ENCODE measurements at places on chromosomes 6 and 20.

GRCh38 chr20:16501301-16501700 lies 71.9 kb downstream of the KIF16B start:
- DNase-seq = no peak

GRCh38 chr6:136887953-136888352 lies 34.1 kb upstream of the SLC35D3 start:
- no peak for DNase-seq

GRCh38 chr6:21648475-21649050 lies 55.0 kb downstream of the SOX4 start:
- no peak for DNase-seq

DNA sequence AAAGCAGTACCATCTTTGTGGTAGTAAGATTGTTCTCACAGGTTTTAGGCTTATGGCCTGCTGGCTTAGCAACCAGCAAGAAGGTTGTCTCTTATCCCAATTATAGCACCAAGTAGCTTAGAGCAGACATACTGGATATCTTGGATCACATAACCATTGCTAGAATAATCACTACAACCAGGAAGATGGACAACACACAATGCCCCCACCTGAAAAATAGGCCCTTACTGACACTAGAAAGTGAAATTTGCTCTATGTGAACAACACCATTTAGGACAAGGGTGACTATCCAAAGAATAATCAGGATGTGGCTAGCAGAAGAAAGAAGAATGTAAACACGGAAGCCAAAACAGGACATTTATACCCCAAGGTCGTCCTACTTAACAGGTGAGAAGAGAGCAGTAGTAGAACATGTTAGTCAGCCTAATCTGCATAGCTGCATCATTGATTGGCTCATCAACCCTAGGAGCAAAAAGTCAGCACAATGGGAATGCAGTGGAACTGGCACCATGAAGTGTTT lies 172.7 kb upstream of the MARCKS start:
- no peak for DNase-seq

GRCh38 chr6:11366183-11366933 lies 133.9 kb upstream of the NEDD9 start:
- no peak for DNase-seq

- no peak for DNase-seq
Measured at GRCh38 chr20:37516811-37517750, 4.0 kb upstream of the NNAT start.

DNA sequence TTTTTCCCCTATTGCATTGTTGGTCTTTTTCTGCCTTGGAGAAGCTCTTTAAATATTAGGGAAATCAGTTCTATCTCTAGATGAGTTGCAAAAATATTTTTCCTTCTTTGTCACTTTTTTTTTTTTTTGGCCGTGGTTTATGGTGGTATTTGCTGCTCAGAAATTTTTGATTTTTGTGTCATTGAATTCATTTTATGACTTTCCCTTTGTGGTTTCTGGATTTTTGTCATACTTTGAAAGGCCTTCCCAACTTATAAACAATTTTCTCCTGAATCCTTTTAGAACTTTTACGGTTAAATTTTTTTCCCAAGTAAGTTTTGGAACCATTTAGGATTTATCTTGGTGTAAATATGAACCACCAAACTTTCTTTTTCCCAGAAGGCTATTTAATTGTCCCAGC lies 145.6 kb downstream of the GJA10 start:
- no peak for DNase-seq

DNA sequence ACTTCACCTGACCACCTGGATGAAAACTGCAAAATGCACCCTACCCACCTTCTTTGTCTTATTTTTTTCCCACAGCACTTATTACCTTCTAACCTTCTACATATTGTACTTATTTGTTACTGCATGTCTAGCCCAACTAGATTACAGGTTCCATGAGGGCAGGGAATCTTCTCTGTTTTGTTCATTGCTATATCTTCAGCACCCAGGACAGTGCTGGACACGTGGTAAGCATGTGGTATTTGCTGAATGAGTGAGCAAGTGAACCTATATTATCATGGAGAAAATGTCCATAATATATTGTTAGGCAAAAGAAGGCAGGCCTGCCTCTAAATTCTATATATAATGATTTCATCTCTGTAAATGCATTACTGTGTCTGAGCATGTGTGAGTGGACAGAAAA lies 107.0 kb downstream of the TRERF1 start:
- DNase-seq = no peak

DNA sequence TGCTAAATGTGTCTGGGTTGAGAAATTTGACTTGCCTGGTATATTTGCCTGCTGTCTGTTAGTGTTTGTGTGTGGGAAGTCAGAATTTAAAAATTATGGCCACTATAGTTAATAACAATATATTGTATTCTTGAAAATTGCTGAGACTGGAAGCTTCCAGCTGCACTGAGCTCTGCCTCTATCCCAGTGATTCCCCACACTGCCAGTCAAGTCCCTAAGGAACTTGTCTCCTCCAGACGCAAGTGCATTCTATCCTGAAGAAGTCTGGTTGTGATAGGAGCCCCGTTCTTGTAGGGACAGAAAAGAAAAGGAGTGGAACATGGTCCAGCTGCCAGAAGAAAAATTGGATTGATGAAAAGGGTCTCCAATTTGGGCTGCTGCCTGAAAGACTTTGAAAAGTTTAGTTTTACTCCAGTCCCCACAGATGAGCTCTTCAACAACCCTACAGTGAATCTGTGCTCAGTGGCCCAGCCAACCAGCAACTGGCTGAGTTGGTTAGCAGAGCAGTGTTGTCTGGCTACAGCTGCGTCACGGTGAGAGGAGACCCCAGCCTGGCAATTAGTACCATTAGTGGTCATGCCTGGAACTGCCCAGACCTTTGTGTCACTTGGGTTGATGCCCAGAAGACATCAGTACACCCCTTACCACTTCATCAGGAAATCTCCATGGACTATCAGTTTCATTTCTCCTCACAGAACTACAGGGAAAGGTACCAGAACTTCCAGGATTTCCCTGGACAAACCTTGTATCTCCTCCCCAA lies 183.1 kb upstream of the MCHR2 start:
- DNase-seq = no peak

Measured in stimulated activated CD8-positive, alpha-beta memory T cell treated with anti-CD3 and anti-CD28 coated beads, Interleukin-4, amount 100 ng/mL, for 1 hour (primary cell).